ENCODE measurements at places on chromosomes 1 and 21.

- H3K4me3 ChIP-seq: no peak overlapping the region
- H3K27me3 ChIP-seq: peaks cover 3% of the 10 kb centered on the region
- H3K36me3 ChIP-seq: no peaks in the 10 kb centered on the region
- peak; percentile 53 for DNase-seq
Measured at GRCh38 chr21:42026082-42026435, 15.9 kb upstream of the ZBTB21 start.

DNA sequence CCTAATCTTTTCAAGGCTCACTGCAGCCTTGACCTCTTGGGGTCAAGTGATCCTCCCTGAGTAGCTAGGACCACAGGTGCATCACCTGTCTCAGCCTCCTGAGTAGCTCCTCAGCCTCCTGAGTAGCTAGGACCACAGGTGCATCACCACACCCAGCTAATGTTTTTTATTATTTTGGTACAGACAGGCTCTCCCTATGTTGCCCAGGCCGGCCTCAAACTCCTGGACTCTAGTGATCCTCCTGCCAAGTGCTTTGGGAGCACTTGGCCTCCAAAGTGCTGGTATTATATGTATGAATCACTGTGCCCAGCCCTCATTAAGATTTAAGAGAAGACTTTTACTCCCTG is 58.5 kb upstream of the S1PR1 start:
- H3K27ac ChIP-seq: no peak overlapping the region
- no peaks in the 10 kb centered on the region for H3K27me3 ChIP-seq
- no peak overlapping the region for H3K4me3 ChIP-seq
- DNase-seq: no peak
- no peaks in the 10 kb centered on the region for H3K4me1 ChIP-seq

DNA sequence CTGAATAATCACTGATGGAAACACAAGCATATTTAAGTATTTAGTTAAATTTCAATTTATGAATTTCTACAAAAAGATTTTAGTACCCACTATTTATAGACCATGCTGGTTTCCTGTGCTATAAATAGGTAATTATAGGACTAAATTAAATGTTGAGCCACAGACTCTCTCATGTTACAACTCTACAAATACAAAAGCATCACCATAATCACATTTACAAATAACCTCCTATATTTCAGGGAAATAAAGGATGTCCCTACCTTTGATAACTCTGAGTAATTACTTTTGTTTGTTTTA is 32.6 kb upstream of the CCDC190 start:
- H3K27me3 ChIP-seq: no peaks in the 10 kb centered on the region
- H3K27ac ChIP-seq: no peak overlapping the region
- no peak for DNase-seq
- H3K4me1 ChIP-seq: no peaks in the 10 kb centered on the region
- H3K4me3 ChIP-seq: no peak overlapping the region

GRCh38 chr1:183241471-183241870 is 55.4 kb downstream of the LAMC2 start:
- peaks cover 19% of the 10 kb centered on the region for H3K4me1 ChIP-seq
- peak overlapping the region; percentile 87 for H3K27ac ChIP-seq
